ENCODE measurements at places on chromosomes 12 and 14.
A peak's percentile ranks its signal among the peaks of the same experiment; 100 is the strongest.

DNA sequence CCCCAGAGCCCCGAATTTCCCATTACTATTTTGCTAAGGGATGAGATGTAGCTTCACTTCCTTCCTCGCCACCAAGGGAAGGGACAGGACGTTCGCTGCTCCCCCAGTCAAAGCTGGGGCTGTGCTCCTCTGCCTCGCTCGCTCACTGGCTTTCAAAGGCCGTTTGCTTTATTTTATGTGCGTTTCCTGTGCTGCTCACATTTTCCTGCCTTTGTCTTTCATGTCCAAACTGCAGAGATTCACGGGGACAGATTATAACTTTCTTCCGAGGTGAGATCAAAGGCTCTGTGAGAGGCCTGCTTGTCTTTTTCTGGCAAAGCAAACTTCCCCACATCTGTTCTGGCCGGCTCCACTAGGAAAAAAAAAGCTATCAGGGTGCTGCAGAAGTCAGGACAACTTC lies 76.0 kb upstream of the FZD10 start:
- no peak for DNase-seq

- no peak for DNase-seq
Observed at GRCh38 chr12:29463198-29463597, 34.3 kb downstream of the OVCH1 start.

GRCh38 chr12:73225371-73225937 lies 953.3 kb downstream of the TRHDE start:
- DNase-seq: no peak

GRCh38 chr14:68630611-68631393 lies 162.1 kb downstream of the ZFP36L1 start:
- no peak for DNase-seq

GRCh38 chr12:15244341-15244740 lies 23.1 kb upstream of the RERG start:
- DNase-seq: no peak

GRCh38 chr12:47767216-47767724 lies 5.8 kb upstream of the SLC48A1 start:
- peak; percentile 76 for DNase-seq

DNA sequence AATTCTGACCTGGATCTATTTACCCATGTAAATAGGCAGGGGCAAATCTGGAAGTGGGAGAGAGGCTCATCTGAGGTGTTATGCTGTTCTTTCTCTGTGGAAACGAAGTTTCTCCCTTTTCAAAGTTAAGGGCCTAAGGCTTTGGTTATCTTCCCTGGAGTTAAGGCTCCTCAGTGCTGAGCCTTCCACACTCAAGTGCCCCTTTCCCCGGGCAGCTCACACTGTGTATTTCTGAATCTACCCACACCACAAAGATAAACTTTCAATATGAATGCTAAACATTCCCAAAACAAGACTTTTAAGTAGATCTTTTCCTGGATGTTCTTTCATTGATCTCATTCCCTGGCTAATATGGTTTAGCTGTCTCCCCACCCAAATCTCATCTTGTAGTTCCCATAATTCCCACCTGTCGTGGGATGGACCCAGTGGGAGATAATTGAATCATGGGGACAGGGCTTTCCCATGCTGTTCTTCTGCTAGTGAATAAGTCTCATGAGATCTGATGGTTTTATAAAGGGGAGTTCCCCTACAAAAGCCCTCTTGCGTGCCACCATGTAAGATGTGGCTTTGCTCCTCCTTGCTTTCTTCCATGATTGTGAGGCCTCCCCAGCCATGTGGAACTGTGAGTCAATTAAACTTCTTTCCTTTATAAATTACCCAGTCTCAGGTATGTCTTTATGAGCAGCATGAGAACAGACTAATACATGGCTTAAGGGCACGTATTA lies 251.1 kb downstream of the NAV3 start:
- no peak for DNase-seq

GRCh38 chr12:115046805-115047204 lies 362.8 kb upstream of the TBX3 start:
- DNase-seq: no peak

- no peak for DNase-seq
Observed at GRCh38 chr14:63578300-63578699, 35.1 kb upstream of the PPP2R5E start.

- no peak for DNase-seq
Observed at GRCh38 chr14:63893701-63894458, 41.1 kb downstream of the SYNE2 start.

DNA sequence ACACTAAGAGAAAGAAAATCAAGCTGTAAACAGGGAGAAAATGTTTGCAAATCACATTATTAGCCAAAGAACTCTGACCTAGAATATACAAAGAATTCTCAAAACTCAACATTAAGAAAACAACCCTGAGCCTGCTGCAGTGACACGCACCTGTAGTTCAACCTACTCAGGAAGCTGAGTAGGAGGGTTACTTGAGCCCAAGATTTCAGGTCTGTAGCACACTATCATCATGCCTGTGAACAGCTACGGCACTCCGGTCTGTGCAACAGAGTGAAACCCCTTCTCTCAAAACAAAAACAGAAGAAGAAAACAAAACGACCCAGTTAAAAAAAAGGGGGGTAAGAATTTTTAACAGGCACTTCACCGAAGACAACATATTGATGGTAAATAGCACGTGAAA lies 20.8 kb downstream of the SAV1 start:
- no peak for DNase-seq

DNA sequence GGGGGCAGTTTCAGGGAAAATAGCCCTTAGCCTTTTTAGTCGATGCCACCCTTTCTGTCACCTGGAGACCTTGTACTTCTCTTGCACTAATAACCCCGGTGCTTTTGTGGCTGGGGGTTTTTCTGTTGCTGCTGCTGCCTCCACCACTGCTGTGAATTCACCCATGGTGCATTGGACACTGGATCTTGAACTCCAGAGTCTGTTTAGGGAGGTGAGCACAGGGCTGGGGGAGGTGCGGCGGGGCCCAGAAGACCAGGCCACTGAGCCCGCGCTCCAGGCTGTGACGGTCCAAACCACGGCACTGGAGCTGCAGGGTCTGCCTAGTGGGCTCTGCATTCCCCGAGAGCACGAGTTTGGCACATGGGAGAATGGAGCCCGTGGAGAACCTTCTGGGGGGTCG lies 100.6 kb downstream of the NINJ2 start:
- DNase-seq: no peak

DNA sequence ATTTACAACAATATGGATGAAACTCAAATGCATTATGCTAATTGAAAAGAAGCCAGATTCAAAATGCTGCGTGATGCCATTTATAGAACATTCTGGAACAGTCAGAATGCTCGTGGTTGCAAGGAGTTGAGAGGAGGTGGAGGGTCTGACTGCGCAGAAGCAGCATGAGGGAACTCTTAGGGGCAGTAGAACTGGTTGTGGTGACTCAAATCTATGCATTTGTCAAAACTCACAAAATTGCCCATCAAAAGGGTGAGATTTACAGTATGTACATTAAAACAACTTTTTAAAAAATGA lies 113.7 kb upstream of the PDZRN4 start:
- DNase-seq: no peak

DNA sequence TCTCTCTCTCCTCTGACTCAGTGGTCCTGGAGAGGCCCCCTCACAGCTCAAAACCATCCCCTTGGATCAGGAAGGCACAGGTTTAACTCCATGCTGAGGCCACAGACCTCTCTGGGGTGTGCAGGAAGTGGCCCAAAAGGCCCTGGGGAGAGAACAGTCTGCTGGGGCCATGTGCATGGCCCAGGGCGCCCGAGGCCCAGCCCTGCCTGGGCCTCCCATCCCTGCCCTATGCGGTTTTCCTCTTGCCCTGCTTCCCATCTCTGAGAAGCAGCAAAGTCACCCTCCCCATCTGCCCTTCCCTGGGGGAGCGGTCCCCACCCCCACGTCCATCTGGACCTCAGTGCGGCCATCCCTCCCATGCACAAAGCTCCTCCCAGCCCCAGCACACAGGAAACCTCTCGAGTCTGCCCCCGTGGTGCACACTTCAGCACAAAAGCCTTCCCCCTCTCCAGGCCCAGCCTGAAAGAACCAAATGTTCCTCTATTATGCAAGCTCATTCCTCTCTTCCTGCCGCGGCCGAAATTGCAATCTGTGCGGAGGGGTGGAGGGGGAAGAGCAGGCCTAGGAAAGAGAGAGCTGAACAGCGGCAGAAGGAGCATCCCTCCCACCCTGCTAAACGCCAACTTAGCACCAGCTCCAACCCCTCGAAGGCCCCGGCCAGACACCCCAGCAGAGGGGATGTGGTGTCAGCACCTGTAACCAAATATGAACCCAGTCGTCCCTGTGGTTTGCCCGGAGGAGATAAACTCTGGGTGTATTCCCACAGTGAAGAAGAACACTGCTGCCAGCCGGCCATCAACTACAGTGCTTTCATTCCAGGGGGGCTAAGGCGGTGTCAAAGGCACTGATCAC lies 108.5 kb downstream of the SCARB1 start:
- peak; percentile 62 for DNase-seq

DNA sequence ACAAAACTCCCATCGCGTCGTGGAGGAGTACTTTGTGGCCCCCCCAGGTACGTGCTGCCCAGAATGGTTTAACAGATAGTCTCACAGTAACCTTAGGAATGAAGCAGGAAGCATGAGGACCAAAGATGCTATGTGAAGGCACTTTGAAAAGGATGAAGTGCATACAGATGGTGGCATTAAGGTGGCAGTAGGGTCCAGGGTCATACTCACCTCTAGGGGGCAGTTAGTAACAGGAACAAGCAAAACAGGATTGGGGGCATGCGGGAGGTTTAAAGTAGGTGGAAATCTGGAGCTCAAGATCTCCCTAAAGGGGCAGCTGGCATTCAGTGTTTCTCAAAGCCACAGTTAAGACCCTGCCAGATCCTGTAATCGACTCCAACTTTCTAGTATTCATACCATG lies 10.9 kb downstream of the GATC start:
- no peak for DNase-seq

DNA sequence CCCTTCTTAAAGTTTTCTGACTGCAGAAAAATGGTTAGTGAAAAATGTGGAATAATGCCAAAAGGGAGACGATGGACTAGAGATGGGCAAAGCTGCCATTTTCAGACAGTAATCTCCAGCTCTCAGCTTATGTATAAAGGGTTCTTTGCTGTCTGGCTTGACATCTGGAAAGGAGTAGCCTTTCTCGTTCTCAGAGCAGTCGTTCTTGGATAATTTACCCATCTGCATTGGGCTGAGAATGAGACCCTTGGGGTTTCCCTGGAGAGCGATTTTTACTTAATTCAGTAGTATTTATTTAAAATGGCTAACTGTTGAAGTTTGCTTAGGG lies 1.2 kb downstream of the NUDT4 start:
- DNase-seq: no peak

DNA sequence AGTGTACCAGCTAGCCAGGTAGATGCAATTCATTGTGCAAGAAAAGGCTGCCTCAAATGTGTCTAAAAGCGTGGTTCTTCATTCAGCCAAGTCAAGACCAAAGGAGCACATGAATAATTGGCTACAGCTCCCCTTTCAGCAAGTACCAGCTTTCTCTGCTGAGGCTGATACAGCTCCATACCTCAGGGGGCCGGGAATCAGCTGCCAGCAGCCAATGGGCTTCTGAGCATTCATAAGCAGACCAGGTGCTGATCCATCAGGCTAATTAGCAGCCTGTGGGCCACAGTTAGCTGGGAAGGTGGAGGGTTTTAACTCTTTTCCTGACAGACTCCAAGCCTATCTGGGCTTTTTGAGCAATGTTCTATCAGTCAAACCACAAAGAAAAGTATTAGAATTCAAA lies 264.7 kb downstream of the APAF1 start:
- DNase-seq: no peak

DNA sequence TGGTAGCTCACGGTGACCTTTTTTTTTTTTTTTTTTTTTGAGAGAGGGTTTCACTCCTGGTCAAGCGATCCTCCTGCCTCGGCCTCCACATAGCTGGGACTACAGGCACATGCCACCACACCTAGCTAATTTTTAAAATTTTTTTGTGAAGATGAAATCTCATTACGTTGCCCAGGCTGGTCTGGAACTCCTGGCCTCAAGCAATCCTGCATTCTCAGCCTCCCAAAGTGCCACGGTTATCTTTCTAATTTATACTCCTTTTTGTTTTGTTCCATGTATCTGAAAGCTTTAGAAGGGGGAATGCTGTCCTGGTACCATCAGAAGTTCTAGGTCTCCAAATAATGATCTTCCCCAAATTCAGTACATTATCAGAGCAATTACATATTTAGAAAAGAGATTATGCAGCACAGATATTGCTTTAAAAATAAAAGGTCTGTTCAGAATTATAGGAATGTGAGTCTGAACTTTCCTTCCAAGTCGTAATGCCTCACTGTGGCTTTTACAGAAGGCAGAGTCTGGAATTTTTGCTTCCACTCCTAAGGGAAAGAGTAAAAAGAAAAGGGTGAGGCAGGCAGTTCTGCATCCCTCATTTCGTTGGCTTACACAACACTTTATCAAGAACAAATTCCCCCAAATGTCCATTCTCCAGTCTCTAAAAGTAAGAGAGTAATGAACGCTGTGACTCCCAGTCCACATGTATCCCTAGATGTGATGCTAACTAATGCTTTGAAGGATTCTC lies 73.0 kb downstream of the GCH1 start:
- no peak for DNase-seq

GRCh38 chr12:130331146-130331545 lies 6.5 kb upstream of the PIWIL1 start:
- no peak for DNase-seq

DNA sequence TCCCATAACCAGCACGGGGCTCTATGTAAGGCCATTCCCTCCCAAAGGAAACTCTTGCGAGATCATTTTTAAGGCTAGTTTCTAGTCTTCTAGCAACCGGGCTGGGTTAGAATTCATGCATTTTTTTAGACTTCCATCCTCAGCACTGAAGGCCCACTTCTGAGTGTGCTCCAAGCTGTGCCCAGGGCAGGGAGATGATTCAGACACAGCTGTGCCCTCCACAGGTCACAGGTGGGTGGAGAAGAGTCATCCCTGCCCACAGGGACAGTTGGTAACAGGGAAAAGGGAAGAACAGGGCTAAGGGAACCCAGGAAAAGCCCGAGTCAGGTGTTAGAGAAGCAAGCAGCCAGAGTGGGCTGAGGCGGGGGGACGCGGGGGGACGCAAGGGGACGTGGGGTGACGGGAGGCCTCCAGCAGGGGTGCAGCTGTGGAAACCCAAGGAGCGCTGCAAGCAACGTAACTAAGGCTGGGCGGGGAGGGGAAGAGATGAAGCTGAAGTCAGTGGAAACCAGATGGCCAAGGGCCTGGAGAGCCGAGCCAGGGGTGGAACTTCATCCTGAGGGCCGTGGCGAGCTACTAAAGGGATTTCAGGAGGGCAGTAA lies 27.2 kb upstream of the PPP2R5C start:
- DNase-seq: no peak

GRCh38 chr14:72332046-72332445 lies 399.8 kb downstream of the RGS6 start:
- no peak for DNase-seq

GRCh38 chr12:41474001-41474400 lies 285.9 kb downstream of the PDZRN4 start:
- DNase-seq: no peak

- peak; percentile 41 for DNase-seq
Observed at GRCh38 chr14:21825149-21825743, 151.6 kb upstream of the OR4E1 start.

- no peak for DNase-seq
Observed at GRCh38 chr12:2395354-2395977, 342.7 kb downstream of the CACNA1C start.
